ENCODE measurements at places on chromosomes 4 and X.

DNA sequence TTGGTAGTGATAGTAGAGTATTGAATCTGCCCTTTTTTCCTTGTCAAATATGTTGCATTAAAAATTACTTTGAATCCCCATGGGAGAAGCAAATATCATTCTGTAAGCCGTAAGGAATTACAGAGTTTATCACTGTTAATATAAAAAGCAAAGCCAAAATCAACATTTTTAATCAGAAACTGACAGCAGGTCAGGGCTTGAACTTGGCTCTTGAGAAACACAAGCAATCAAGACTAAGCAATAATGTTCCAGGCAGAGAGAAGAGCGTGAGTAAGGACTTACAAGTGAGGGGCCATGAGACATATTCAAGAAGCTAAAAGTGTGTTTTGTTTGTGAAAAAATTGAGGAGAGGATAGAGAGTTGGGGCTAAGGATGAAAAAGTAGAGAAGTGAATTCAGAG, 68.2 kb downstream of the ARHGAP6 start:
- DNase-seq, result no peak

DNA sequence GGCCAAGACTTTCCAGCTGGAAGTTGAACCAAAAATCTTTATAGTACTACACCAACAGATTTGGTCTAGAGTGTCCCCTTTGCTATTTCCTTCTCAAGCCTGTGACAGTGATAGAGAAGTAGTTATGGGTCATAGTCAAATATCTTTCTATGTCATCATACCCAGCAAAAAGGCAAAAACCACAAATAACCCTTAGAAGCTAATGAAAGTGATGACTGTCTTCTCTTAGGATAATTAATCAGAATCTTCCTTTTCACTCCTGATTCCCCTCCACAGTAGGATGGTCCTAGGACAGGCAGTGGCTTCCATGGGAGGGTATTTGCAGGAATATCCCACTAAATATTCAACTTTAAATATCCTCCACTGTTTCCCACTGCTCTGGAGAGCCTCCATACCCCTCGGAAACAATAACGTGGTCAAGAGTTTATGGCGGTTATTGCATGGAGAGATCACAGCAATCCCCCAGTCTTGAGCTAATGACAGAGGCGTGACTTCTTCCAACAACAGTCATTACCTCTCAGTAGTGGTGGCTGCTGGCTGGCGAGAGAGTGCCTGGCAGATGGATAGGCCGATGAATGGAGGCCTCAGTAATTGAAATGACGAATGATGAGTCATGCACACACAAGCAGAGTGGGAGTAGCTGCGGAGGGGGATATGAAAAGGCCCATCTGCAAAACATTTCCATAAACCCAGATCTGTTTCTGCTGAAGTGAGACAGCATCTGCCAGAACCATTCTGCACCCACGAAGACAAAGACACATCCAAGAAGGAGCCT, 154.9 kb downstream of the STK32B start:
- DNase-seq, result no peak

DNA sequence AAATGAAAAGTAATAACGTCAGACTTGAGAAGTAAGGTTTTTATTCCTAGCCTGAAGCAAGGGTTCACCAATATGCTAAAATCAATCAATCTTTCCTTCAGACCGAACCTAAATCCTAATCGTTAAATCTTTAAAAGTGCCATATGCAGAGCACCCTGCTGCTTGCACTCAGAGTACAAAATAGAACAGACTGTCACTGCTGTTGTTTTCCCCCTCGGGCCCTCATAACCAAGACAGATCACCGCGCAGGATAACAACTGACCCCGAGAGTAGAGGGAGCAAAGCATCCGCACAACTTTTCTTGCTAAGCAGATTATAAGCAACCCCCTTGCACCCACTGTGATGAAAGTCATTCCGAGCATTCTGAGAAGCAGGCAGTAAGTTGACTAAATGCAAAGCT, 550.9 kb upstream of the NDST4 start:
- DNase-seq, result no peak

DNA sequence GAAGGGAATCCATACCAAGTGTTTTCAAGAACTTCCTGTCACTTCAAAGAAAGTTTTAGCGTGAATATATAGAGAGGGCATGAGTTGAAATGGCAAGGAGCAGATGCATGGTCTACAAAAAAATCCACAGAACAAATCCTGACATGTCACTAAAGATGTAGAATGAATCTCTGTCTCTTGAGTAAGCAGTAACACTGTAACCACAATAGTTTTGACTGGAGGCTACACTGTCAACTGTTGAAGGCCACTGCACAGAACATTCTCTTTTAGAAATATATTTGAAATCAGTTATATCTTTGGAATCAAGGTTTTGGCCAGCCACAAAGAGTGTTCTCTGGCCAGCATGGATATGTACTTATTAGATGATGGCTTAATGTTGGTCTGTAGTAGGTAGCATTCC, 83.8 kb downstream of the VCX3B start:
- DNase-seq, result no peak

- no peak for DNase-seq
Measured at GRCh38 chrX:43657671-43658070, 1.6 kb downstream of the MAOA start.

DNA sequence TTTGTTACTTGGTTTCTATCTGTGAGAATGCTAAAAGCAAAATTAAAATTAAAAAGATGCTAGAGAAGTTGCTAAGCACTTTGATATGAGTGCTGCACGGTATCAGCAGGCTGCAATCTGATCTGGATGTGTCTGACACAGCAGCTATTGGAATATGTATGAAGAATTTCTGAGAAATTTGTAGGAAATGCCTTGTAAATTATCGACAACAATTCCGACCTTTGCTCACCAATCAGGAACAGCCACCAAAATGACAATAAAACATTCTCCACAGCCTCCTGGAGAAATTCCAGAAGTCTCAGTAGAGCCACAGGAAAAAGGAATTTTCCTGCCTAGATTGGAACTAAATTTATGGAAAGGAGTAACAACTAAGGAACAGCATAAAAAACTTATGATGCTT, 82.5 kb downstream of the TIGD2 start:
- DNase-seq, result no peak

GRCh38 chr4:1337376-1337831, 9.6 kb upstream of the UVSSA start:
- DNase-seq, result no peak

Data from NCI-H526 (cell line).